RCC 7860 (cell line): ENCODE measurements at places on chromosomes 13 and 19.

DNA sequence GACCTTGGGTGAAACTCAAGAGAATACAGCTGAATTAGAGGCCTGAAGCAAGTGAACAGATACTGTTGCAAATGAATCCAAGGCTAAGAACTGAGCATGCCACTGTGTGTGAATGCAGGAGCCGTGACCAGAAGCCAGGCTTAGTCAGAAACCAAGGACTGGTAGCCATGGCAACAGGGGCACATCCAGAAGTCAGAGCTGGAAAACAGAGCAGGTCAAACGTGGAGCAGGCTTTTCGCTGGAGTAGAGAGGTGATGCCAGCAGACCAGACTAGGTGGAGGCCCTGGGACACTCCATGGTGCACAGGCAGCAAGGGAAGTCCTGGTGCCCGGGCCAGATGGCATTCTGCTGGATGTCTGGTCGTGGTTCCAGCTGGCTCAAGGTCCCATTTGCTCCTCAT, 564.1 kb downstream of the PCDH9 start:
- DNase-seq = peak; percentile 95

DNA sequence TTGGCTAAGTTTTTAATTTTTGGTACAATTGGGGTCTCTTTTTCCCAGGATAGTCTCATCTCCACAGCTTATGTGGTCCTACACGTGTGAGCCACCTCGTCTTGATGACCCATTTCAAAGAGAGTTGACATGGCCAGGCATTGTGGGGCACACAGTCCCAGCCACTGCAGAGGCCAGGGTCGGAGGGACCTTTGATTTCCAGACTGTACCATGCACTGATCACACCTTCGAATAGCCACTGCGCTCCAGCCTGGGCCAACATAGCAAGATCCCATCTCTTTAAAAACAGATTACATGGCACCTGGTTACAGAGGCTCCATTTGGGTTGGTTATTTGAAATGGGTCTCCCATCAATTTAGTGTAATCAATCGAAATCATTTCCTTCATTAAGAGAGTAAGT, 71.6 kb downstream of the DPRX start:
- no peak for DNase-seq

GRCh38 chr13:71536201-71536600, 330.8 kb downstream of the DACH1 start:
- DNase-seq = no peak

DNA sequence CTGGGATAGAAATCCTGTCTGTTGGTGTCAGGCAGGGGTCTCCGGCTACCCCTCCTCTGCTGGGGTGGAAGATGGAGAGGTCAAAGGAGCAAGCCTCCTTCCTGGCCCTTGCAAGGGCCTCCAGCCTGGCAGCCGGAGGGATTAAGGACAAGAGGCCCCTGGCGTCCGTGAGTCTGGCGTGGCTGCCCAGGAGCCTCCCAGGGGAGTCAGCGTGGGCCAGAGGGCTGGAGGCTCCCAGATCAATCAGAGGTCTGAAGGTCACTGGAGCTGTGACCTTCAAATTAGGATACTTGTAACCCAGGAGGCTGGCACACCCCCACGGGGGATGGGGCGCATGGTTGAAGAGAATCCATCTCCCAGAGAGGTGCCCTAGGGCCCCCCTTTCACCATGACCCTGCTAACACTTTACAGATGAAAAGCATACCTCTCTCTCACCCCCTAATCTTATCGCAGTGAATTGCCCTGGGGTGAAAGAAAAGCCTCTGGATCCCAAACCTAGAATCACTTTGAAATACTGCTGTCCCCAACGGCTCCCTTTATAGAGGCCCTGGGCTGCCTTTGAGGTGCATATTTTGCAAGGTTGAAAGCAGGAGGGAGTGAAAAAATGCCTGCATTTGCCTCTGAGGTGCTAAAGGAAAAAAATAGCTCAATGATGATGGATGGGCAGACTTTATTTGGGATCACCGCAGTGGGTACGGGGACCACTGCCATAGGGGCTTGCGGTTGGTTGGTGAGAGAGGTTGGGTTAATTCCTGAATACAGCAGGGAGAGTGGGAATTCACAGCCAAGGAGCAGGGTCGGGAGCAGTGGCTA, 44.9 kb upstream of the PEG3 start:
- no peak for DNase-seq

DNA sequence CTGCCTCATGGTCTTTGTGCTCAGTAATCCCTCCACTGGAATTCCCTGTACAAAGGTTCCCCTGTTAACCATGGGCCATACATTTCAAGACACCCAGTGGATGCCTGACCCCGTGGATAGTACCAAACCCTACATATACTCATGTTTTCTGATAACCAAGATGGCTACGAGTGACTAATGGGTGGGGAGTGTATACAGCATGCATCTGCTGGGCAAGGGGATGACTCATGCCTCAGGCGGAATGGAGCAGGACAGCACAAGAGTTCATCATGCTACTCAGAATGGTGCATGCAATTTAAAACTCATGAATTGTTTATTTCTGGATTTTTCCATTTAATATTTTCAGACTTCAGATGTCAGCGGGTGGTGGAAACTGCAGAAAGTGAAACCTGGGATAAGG, 13.3 kb upstream of the FGF9 start:
- DNase-seq = peak; percentile 14
